Posterior cingulate gyrus (tissue), 11 donors: ENCODE measurements at places on chromosomes 7 and 10.

GRCh38 chr10:110481919-110482318 is 15.8 kb upstream of the DUSP5 start:
- DNase-seq, result no peak

DNA sequence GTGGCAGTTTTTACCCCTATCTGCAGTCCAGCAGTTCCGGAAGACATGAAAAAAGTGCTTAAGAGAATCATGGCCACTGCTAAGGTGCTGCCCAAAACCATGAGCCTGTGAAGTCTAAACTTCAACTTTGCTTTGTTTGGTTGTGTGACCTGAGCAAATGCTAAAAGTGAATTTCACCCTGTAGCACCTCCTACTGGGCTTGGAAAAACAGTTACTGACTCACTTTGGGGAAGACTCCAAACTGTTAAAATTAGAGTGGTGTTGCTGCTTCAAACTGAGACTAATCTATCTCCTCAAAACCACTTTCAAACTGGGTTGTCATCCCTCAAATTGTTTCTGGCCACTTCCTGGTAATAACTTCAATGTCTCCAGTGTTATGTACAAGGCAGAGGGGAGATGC is 21.3 kb downstream of the MKX start:
- DNase-seq, result no peak

- no peak for DNase-seq
Observed at GRCh38 chr10:88028654-88029053, 165.2 kb downstream of the PTEN start.

DNA sequence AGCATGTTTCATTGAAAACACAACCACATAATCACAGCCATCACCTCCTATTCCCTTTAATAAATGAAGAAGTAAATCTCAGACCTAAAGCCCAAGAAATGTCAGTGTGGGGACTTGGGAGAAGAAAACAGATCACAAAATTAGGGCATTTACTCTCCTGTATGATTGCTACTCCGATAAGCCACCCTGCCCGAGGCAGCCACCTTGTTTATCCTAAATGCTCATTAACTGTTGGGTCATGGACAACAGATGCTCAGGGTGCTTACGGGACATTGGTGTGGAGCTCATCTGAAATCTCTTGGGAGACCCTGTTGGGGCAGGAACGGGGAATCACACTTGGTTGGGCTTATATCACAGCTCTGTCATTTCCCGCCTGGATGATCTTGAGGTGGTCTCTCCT is 17.5 kb upstream of the CHST15 start:
- no peak for DNase-seq
